ENCODE measurements at places on chromosomes 16 and 17. TPM values are rescaled to one million over a fixed set of nuclear protein-coding genes. Genes with fewer than 3 reads are reported as not detected.

RAC3 gene
- total RNA-seq = 4.0 TPM

CYGB gene
- 57.7 TPM for total RNA-seq

DNA sequence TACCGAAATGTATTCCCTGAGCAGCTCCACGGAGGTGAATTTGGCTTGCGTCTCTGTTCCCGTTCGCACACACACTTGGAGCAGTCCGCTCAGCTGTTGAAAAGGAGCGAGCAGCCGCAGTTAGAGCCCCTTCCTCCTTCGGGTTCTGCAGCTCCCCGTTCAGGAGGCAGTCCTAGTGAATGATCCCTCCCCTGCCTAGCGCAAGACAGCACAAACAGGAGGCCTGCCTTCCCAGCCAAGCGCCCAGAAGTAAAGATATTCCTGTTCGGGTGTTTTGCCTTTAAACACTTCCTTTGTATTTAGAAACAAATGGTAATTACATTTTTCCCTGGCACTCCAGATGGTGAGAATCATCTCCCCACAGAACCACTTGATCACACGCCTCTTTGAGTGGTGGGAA is 64.7 kb downstream of the ABCC12 start:
- DNase-seq = no peak

DNA sequence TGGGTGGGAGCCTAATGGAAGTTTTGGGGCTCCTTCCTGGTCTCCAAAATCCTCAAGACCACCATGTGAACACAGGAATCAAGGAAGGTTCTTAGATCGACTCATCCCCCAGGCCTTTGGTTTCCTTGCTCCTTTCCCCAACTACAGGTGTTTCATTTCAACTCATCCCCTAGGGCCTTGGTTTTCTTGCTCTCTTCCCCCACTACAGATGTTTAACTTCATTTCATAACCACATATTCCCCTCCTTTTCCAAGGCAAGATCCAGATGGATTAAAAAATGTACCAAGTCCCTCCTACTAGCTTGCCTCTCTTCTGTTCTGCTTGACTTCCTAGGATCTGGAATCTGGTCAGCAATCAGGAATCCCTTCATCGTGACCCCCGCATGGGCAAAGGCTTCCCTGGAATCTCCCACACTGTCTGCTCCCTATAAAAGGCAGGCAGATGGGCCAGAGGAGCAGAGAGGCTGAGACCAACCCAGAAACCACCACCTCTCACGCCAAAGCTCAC is at the start of gene CCL11:
TSS of gene CCL11 (plus strand) at position 457 of the 507 bp plus-strand sequence. CDS start 67 bp downstream, outside the sequence.
- no peak for DNase-seq

DNA sequence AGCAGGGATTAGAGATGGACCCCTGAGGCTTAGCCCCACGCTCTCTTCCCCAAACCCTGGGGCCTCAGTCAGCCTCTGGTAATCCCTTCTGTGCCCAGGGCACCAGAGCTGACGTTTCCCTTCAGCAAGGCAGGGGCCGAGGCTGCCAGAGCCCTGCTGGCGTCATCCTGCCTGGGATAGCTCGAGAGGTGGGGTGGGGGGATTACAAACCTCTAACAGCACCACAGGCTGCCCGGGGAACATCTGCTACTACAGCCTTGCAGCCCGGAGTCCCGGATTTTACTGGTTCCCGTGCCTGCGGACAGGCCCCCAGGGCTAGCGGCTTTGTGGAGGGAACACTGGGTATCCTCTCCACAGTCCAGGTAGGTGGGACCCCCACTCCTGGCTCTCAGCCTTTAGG is at the start of gene AANAT:
TSS of gene AANAT (plus strand) at position 238 of the 400 bp plus-strand sequence. CDS start 1,144 bp downstream, outside the sequence.
- no peak for DNase-seq

- no peak for DNase-seq
These were observed 2.8 kb upstream of the NAGPA start for GRCh38 chr16:5036228-5037156.

Measured in sciatic nerve (tissue), 2 donors.